ENCODE measurements at places on chromosomes 3 and 15.

GRCh38 chr3:11305509-11305908 lies 33.3 kb downstream of the ATG7 start:
- DNase-seq = no peak

- no peak for DNase-seq
These were observed 164.2 kb downstream of the ABHD5 start for GRCh38 chr3:43854916-43855315.

GRCh38 chr3:117710501-117710900 lies 1000.9 kb downstream of the TUSC7 start:
- DNase-seq = no peak

DNA sequence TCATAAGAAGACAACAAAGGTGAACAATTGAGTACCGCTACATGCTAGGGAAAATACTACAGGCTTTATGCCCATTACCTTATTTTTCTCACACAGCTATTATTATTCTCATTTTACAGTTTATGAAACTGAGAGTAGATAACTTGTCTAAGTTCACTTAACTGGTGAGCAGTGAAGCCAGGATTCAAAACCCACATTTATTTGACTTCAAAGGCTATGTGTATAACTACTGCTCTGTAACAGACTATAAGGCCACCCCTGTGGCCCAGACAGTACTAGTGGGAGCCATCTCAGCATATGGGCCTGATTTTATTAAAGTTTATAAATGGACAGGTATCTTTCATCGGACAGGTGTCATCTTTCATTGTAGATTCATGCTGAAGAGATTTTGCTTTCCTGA lies 14.4 kb upstream of the BBX start:
- no peak for DNase-seq

DNA sequence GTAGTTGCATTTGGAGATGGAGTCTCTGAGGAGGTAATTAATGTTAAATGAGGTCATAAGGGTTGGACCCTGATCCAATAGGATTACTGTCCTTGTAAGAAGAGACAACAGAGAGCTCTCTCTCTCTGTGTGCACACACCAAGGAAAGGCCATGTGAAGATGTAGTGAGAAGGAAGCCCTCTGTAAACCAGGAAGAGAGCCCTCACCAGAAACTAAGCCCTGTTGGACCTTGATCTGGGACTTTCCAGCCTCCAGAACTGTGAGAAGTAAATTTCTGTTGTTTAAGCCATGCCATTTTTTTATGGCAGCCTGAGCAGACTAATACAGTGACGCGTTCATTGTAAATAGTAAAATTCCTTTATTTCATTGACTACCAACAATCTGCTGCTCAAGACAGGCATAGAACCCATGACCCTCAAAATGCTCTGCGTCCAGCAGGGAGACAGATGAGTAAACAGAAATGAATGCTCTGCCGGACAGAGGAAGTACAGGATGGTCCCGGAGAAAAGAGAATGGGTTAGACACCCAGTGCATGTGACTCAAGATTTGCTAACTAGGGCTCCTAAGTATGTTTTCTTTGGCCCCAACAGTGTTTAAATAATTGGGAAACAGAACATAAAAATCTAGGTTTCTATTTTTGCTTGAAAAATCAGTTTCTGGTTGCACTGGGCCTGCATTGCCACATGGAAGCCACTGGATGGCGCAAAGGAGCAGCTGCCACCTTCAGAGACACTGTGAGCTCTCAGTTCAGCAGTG lies 37.9 kb upstream of the TNFAIP8L3 start:
- DNase-seq = no peak

DNA sequence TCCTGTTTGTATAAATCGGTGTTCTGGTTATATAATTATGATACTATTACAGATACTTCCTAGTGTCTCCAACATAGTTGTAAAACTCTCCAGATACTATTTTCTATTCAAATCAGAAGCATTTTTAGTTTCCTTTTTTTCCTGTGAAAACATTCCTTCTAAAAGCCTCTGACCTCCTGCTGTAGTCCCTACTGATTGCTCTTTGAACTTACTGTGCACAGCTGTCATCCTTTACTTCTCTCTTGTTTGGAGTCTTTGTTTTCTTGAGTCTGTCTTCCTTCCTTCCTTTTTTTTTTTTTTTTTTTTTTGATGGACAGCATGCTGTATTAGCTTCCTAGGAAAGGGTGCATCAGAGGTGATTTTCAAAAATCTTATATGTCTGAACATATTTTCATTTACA lies 28.9 kb downstream of the NR2C2 start:
- no peak for DNase-seq

DNA sequence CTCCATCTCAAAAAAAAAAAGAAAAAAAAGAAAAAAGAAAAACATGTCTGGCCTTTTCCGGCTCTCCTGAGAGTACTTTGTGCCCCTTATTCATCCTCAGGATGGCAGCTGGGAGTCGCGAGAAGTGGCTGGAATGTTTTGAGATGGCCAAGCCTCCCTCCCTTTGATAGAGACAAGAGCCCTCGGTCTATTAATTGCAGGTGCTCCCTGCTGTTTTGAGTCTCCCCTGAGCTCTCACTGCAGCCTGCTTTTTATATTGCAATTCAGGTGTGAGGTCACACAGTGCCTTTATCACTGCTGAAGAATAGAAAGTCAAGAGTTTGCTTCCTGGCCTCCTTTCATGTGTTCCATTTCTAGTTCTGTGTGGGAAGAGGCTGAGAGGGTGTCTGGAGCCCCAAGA lies 10.9 kb downstream of the CA12 start:
- DNase-seq = no peak

- no peak for DNase-seq
These were observed 8.6 kb upstream of the ADAM10 start for GRCh38 chr15:58758141-58758540.

- DNase-seq = no peak
These were observed 2.9 kb upstream of the RPS17 start for GRCh38 chr15:82543160-82543559.

DNA sequence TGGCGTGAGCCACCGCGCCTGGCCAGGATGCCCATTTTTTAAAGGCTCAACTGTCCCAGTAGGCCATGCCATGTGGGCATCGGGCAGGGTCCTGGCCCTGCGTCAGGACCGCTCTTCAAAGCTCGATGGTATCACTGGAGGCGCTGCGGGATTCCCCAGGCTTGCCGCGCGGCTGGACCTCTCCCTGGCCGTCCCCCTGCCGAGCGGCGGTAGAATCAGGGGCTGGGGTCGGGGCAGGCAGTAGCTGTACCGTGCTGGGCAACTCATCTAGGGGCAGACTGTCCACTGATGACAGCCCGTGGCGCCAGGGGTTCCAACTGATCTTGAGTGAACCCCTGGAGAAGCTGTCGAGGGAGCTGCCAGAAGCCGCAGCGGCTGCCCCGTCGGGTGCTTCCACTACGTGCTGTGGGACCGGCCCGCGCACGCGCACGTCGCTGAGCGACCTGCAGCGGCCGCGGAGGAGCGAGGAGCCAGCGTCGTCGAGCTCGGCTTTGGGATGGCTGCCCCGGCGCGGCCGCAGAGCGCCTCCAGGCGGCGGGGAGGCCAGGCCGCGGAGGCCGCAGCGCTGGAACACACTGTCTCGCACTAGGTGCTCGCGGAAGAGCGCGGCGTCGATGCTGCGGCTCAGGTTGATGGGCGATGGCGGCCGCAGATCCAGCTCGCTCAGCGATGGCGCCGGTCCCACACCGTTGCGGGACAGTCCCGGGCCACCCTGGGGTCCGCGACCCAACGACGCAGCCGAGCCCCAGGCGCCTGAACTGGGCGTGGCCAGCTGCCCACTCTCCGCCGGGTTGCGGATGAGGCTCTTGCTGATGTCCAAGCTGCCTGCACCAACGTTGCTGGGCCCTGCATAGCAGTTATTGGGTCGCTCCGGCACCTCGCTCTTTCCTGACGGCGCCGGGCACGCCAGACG lies 5.8 kb downstream of the PRRT3 start:
- DNase-seq = peak; percentile 76

- no peak for DNase-seq
These were observed 8.4 kb downstream of the FRMD5 start for GRCh38 chr15:44186705-44187104.

DNA sequence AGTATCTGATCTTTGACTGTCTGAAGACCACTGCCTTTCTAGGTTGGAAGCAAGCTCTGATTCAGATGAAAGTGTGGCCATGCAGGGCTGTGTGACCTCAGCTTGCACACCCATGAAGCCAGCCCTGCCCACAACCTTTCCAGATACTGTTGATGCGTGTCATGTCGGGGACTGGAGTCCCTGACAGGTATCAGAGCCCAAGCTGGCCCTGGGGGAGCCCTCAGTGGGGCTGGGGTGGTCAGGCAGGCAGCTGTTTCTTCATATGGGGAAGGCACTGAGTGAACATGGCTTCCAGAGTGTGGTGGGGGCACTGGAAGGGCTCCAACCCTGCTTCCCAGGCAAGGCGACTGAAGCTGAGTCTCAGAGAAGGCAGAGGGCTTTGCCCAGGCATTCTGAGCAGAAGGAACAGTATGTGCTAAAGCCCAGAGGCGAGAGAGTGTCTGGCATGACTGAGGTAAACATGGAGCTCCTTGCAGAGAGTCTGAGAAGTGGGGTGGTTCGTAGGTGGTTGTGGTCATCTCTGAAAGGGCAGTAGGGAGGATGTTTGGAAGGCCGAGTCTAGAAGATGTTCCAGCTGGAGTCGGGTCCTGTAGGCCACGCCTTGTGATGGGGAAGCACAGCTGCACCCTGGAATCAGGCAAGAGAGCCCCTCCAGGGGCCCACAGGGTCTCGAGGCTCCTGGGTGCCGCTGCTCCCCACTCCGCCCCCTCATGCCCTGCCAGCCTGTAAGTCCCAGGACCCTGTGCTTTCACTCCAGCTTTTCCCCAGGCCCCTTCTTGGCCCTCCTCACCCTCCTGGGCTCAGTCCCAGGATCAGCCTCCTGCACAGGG lies 122.2 kb downstream of the EEFSEC start:
- no peak for DNase-seq

GRCh38 chr15:83289160-83289559 lies 4.7 kb upstream of the BNC1 start:
- DNase-seq = no peak

GRCh38 chr3:191331388-191331787 lies 1.1 kb upstream of the UTS2B start:
- no peak for DNase-seq

DNA sequence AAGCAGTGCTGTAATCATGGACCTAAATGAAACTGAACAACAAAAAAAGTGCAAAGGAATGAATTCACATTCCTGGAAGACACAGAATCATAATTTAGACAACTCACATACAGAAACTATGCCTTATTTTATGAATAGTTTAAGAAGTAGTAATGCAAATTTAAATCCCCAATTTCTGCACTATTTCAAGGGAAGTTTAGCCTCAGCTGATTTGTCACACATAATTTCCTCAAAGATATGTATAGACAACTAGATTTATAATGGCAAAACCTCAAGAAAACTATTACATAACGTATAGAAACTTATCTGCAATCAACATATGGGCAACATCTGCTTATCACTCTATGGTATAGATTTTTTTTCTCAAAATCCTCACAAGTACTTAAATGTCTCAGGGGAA lies 7.8 kb upstream of the PTX3 start:
- no peak for DNase-seq

- peak; percentile 56 for DNase-seq
These were observed 96.2 kb upstream of the TRPM1 start for GRCh38 chr15:31197497-31198414.

- no peak for DNase-seq
These were observed 49.7 kb upstream of the DPH6 start for GRCh38 chr15:35595656-35596055.

DNA sequence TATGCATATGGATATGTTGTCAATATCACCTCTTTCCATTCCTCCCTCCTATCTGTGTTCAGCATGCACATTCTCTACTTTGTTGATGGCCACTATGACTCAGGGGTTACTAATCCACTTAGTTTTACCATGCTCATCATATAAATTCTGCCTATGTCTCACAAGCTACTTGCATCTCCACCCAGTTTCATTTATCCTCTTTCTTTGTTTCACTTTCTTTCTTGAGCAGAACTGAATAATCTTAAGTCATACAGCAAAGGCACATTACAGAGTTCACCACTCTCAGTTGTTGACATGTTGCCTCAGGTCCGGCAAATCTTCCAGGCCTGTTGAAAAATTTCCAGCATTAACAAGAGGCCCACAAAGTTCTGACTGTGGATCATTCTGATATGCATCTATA lies 71.5 kb downstream of the SSR3 start:
- DNase-seq = no peak

DNA sequence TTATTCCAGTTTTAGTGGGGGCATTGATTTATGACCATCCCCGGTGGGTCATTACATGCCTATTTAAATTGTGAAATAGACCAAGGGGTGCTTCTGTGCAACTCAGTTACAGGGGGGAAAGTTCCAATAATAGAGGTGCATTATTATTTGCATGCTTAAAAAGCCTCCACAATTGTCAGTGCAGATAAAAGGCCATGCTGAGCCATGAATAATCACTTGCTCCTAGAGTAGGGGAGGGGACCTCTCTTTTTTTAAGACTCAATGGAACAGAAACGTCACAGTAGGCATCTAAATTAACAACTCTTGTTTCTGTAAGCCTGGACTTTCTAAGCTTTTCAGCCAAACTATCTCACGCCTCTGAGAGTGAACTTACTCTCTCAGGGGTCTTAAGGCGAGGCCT lies 66.5 kb upstream of the CMTM7 start:
- DNase-seq = no peak

Measured in activated CD4-positive, CD25-positive, alpha-beta regulatory T cell treated with anti-CD3 and anti-CD28 coated beads, Interleukin-2, amount 50 U/mL, for 72 hours (primary cell).